ENCODE measurements at places on chromosomes 3 and 15. TPM values are rescaled to one million over a fixed set of nuclear protein-coding genes. Genes with fewer than 3 reads are reported as not detected.

- no peak for DNase-seq
Observed at GRCh38 chr15:41630616-41631217, 29.5 kb upstream of the MGA start.

DNA sequence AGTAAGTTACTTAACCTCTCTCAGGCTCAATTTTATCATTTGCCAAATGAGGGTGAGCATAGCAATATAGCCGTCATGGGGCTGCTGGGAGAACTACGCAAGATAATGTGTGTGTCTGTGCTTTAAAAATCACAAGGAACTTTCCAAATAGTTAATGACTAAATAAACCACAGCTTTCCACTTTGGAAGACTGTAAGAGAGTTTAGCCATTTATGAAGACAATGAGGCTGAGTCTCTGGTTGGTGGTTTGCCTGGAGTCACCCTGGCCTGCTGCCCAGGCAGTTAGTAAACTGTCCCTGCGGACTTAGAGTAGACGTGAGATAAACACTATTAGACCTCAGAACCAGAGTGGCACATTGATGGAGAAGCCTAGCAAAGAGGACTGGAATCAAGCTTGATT is 357.7 kb downstream of the CLSTN2 start:
- peak; percentile 83 for DNase-seq

- no peak for DNase-seq
Observed at GRCh38 chr3:161212171-161212771, 8.8 kb upstream of the NMD3 start.

DNA sequence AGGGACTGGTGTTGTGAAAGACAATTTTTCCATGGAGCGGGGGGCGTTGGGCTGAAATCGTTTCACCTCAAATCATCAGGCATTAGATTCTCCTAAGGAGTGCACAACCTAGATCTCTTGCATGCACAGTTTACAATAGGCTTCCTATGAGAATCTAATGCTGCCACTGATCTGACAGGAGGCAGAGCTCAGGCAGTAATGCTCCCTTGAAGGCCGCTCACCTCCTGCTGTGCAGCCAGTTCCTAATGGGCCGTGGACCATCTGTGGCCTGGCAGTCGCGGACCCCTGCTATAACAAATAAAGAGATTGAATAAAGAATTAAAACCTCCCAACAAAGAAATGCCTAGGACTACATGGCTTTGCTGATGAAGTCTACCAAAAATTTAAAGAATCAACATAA is 25.3 kb upstream of the ANKRD28 start:
- DNase-seq, result no peak

GRCh38 chr3:13161021-13161759 is 88.0 kb upstream of the IQSEC1 start:
- peak; percentile 50 for DNase-seq

Gene TJP1
- total RNA-seq, result 141 TPM

Gene CYP8B1
- not detected for total RNA-seq

Gene SAMD7
- not detected for total RNA-seq

Gene TMEM207
- not detected for total RNA-seq

Gene PIF1
- 2.8 TPM for total RNA-seq
